Stimulated activated CD8-positive, alpha-beta memory T cell treated with anti-CD3 and anti-CD28 coated beads, Interleukin-7, amount 100 ng/mL, for 1 hour (primary cell): ENCODE measurements at places on chromosomes 2 and 18.

GRCh38 chr18:35582899-35583558 is 1.5 kb downstream of the GALNT1 start:
- DNase-seq, result no peak

GRCh38 chr2:221810245-221810644 is 238.1 kb upstream of the EPHA4 start:
- DNase-seq, result no peak

DNA sequence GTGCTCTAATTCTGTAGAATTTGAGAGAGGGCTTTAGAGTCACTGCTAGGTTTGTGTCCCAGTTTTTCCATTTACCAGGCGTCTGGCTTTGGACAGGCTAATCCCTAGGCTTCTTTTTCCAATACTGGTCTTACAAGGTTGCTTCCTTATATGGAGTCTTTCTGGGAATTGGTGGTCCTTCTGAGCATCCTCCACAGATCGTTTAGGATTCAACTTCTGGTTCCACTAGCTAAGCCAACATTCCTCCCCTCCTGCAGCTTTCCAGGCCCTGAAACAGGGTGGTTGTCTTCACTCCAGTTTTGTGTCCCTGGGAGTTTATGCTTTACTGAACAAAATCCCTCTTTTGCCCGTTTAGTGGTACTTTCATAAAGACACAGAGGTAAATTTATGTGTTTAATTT is 170.6 kb downstream of the CERS6 start:
- no peak for DNase-seq

GRCh38 chr2:69717861-69718273 is 24.1 kb upstream of the ANXA4 start:
- no peak for DNase-seq
